ENCODE measurements at places on chromosomes 2 and 18.

- DNase-seq: no peak
Observed at GRCh38 chr18:24160086-24160485, 21.2 kb downstream of the CABYR start.

GRCh38 chr2:239339726-239340601, 60.9 kb downstream of the HDAC4 start:
- DNase-seq: no peak

DNA sequence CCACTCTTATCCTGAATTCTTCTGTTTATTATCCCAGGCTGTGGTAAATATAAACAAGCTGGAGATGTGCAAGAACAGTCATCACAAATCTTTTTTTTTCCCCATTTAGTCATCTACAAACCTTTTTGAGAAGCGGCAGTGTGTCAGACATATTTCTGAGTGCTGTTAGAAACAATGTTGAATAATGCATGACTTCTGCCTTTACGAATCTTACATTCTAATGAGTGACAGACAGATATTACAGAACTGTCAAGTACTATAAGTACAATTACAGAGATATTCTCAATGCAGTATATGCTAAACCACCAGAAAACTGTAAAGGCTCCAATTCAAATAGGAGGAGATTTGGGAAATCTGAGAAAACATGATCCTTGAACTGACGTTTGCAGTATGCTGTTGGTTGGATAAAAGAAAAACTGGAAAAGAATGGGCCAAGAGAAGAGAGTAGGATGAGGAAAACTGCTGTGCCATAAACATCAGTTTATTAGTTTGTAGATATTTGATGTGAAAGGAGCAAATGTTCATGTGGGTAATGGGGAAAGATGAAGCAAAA, 379.5 kb upstream of the SLC8A1 start:
- DNase-seq: no peak

DNA sequence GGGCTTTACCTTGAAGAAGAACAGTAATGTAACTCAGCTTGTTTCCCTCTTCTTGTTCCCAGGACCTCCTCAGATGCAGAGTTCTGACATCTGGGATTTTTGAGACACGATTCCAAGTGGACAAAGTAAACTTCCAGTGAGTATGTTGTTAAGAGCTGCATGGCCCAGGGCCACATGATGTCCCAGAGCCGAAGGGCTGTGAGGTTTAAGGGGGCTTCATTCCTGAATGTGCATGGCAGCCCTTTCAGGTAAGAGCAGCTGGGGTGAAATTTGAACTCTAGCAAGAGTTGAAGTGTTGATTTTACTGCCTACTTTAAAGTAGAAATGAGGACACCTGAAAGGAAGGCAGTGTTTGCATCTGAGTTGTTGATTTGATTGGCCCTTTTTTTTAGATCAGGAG, 13.3 kb downstream of the CHMP1B start:
- DNase-seq: no peak

GRCh38 chr2:28600181-28600580, 104.3 kb downstream of the PLB1 start:
- DNase-seq: no peak

DNA sequence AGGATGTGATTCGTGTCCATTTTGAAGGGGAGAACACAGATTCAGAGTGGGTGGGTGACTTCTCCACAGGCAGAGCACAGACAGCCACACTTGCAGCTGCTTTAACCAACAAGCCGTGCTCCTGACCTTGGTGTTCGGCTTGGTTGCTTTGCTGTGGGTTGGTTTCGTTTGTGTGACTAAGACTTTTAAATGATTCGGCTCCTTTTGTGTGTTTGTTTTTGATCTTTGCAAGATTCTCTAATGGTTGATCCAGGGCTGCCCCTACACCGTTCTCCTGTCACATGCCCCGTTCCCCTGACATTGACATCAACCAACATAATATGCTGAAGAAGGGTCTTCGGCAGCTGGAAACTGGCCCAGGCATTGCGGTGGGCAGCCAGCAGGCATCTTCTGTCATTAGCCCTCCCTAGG, 95.9 kb upstream of the MBOAT2 start:
- no peak for DNase-seq

DNA sequence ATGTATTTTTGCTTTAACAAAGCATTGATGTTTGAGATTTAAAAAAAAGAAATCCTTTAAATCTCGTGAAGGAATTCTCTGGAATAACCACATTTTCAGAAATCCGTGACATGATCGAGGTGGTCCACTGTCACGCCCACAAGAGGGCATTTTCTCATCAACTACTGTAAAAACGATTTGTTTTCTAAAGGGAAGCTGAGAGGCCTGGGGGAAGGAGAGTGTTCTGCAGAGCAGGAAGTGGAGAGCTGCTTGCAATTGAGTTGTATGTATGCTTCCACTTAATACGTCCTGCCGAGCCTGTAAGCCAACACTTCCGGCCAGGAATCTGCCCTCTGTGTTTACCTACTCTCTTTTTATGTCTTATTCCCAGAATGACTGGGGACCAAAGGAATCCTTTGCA, 19.4 kb downstream of the KLHL29 start:
- DNase-seq: no peak

- no peak for DNase-seq
Observed at GRCh38 chr2:178241844-178242551, 47.7 kb downstream of the OSBPL6 start.

DNA sequence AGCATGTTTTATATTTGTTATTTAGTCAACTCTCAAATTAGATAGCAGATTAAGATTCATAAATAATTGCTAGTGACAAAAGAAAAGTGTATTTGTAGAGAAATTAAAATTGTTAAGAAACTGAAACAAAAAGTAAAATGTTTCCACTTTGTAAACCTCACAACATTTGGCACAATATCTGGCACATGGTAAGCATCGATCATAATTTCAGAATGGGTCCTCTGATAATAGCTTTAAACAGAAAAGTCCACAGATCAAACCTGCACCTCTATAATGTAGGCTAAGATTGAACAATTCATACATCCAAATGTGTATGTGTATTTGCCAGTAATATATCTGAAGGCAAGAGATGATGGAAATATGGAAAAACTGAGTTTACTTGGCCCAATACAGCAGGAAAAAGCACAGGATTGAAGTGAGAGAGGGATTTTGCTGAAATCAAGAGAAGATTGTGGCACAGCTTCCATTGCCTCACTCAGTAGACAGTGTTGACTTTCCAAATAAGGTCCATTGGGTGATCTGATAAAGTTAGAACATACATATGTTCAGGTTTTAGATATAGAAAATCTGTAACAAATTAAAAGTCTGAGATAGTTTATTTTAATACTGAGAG, 39.4 kb downstream of the COBLL1 start:
- no peak for DNase-seq

DNA sequence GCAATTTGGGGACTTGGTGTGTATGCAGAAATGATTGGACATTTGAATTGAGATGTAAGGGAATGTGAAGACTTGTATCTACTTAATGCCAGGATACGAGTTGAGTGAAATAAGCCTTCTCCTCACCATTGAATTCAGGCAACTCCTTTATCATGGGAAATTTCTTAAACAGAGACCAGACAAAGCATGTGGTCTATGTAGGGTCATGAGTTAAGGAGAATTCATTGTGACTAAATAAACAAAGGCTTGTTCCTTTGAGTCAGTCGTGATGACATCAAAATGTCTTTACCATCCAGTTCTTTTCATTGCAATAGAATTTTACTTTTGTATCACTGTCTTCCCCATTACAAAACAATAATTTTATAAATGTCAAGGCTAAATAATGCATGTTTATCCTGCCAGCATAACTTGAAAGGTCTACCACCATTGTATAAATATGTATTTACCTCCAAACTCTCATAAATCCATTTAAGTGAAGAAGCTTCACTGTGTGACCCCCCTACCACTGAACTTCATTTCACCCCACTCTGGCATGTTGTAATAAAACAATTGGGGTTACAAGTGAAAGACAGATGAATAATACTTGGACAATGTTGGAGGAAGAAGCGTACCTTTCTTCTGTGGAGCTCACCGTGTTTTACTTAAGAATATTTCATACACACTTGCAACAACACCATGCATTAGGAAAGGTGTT, 149.4 kb downstream of the EPHA4 start:
- no peak for DNase-seq

DNA sequence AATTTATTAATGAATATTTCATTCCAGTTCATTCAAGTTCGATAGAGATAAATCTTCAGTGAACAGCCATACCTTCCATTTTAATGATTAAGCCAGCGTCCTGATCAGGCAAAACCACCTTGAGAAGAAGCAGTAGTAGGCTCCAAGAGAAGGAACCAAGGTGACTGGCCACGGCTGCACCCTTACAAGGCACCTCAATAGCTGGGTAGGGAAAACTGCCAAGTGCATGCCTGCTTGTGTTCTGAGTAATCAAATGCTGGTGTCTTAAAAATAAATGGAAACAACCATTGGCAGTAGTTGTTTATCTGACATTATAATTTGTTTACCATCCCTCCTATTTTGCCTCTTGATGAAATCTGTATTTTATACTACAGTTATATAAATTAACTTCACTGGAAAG, 10.0 kb upstream of the FEZ2 start:
- DNase-seq: no peak

DNA sequence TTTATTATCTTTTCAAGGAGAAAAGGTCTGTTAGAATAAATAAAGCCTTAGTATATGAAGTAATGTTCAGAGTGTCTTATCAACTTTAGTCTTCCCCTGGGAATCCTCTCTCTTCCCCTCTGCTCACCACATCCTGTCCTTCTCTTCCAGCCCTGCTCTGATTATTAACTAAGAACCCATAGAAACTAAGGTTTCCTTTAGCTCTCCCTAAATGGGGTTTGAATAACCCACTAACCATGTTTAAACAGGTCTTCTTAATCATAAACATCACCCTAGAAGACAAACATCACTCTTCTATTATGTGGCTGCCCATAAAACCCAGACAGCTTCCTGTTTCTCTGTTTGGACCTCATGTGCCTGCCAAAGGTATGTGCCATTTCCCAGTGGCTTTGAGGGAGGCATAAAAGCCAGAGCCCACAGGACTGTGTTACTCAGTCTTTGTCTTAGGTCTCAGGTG, 50.1 kb downstream of the SLC14A1 start:
- no peak for DNase-seq

- DNase-seq: no peak
Observed at GRCh38 chr2:7609974-7610373, 692.8 kb downstream of the RNF144A start.

GRCh38 chr2:227772932-227773331, 27.2 kb downstream of the SCYGR8 start:
- DNase-seq: no peak

DNA sequence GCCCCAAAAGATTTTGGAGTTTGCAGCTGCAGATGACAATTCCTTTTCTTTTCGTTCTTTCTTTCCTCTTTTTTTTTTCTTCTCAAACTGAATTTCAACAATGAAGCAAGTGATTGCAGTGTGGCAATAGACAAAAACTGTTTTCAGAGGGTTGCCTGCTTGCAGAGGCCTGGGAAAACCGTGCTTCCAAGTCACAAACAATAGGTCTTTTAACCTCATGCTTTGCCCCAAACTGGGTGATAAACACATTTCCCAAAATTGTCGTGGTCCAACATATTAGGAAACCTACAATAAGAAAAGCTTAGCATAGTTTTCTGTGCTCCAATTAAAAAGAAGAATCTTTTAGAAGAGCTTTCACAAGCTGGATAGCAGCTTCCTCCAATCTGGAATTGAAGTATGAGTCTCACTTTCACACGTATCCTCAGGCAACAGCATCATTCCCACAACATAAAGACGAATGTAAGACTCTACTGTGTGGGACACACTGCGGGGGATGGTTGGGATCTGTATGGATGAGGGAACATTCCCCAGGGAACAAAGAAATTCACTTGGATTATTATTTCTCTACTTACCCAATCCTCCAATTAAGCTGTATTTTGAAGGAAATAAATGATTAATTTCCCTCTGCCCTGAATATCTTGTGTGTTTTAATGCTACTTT, 656.1 kb downstream of the RNF144A start:
- DNase-seq: no peak

GRCh38 chr2:167380555-167380954, 492.3 kb downstream of the XIRP2 start:
- no peak for DNase-seq

- no peak for DNase-seq
Observed at GRCh38 chr2:138620431-138620830, 118.9 kb downstream of the SPOPL start.

- no peak for DNase-seq
Observed at GRCh38 chr18:10114717-10115463, 201.1 kb downstream of the VAPA start.

DNA sequence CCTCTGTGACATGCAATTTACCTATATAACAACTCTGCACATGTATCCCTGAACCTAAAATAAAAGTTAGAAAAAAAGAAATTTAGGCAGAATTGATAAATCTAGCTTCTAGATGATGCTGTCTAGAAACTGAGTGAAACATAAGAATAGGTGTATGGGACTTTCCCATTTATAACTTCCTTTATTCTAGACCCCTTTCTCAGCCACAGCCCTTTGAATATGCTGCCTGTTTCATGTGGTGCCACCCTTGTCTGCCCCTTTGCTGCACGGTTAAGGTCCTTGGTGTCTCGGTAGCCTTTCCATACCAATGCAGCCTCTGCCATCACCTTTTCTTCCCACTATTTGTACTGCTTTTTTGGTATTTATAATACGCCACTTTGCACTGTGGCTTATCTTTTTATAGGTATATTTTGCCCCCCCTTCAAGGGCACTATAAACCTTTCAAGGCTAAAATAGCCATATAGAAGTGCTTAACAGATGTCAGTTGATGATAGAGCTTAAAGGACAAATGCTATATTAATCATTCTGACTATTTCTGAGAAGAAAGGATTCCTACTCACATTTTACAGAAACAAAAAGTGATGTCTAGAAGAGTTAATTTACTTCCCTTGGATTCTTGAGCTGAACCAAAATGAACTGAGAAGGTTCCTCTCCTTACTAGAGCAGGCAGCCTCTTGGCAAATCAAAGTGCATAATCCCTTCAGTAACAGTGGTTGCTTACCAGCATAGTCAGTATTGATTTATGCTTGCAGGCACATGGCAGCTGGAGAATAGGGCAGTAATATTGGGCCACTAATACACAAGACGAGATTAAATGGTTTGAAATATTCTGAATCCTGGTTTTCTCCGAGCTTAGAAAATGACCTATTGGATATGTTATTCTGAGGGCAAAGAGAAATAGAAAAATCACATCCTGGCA, 88.1 kb upstream of the CYP26B1 start:
- no peak for DNase-seq
